ENCODE measurements at places on chromosomes 1 and 21. TPM values are rescaled to one million over a fixed set of nuclear protein-coding genes. Genes with fewer than 3 reads are reported as not detected.

GRCh38 chr1:44507490-44508396, 102.7 kb downstream of the RNF220 start:
- DNase-seq = no peak

DNA sequence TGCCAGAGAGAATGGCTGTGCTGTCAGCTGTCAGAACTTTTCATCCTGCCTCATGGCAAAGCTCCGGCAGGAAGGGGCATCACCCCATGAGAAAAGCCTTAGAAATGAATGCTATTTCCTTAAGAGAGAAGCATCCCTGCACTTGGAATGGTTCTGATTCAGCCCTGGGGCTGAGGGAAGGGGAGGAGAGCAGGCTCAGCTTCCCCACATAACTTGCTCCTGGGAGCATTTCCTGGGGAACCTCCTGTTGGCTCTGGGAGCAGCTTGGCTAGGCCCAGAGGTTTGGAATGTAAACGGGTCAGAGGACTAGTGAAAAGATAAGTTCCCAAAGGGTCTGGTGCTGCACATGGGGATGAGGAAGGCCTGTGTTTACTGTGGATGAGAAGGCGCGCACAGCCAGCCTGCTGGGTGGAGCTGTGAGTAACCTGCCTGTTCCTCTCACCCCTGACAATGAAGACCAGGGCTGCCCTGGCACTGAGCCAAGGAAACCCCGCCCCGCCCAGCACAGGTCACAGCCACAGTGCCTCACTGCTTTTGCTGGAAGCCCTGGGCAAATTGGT, 5.0 kb downstream of the PRELP start:
- peak; percentile 66 for DNase-seq

GRCh38 chr1:18922848-18923755, 20.7 kb upstream of the ALDH4A1 start:
- no peak for DNase-seq

DNA sequence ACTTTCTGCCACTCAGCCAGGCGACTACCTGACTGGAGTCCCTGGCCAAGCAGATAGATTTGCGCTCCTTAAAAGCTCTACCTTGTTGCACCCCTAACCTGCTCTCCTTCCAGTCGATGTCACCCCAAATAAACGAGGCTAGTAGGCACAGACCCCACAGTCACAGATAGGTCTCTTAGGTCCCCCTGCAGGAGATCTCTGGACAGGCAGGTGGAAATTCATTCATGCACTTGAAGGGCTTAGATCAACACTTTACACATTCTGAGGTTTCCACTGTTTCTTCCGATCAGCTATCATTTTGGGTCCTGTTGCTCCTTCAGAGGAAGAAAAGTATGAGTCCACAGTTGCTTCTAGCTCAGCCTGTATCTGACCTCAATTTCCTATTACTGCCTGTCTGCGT, 272.6 kb upstream of the FMN2 start:
- DNase-seq = peak; percentile 20

DNA sequence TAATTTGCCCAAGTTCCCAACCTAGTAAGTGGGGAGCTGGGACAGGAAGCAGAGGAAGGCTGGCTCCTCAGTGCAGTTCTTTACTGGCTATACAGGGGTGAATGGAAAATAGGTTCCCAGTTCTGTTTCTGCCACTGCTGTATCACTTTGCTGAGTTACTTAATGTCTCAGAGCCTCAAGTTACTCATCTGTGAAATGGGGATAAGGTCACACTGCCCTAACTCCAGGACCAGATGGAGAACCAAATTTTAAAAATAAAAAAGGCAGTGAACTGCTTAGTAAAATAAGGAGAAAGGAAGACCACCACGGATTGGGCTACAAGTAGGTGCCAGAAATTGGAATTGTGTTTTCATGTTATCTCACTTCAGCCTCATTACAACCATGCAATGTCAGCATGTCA, 147.8 kb downstream of the OMA1 start:
- DNase-seq = no peak

DNA sequence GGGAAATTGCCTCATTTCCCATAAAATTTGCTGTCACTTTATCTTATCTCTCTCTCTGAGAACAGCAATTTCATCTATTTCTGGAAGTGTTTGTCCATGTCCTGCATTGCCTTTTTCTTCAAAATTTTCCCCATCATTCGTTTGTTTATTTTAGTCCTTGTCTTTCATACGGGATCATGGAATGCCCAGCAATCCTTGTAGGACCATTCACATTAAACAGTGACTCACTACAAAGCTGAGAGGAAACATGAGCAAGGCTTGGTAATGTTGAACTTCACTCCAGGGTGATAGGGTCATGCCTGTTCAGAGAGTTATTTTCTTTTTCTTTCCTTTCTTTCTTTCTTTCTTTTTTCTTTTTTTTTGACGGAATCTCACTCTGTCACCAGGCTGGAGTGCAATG, 32.2 kb upstream of the HNRNPU start:
- DNase-seq = no peak

GRCh38 chr1:21090463-21090862, 86.2 kb downstream of the EIF4G3 start:
- no peak for DNase-seq

DNA sequence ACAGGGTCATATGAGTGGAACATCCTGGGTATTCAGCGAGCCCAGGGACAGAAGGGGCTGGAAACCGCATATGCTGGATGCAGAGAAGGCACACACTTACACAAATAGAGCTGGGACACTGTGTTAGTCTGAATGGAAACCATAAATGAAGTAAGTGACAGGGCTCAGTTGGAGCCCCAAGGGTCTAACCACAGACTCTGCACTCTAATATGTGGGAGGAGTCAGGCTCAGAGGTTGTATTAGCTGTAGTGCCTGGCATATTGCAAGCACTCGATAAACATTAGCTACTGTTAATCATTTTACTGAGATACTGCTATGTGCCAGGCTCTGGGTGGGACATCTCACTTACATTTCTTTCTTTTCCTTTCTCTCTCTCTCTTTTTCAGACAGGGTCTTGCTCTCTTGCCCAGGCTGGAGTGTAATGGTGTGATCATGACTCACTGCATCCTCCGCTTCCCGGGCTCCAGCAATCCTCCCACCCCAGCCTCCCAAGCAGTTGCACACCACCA, 6.5 kb upstream of the OLIG1 start:
- no peak for DNase-seq

DNA sequence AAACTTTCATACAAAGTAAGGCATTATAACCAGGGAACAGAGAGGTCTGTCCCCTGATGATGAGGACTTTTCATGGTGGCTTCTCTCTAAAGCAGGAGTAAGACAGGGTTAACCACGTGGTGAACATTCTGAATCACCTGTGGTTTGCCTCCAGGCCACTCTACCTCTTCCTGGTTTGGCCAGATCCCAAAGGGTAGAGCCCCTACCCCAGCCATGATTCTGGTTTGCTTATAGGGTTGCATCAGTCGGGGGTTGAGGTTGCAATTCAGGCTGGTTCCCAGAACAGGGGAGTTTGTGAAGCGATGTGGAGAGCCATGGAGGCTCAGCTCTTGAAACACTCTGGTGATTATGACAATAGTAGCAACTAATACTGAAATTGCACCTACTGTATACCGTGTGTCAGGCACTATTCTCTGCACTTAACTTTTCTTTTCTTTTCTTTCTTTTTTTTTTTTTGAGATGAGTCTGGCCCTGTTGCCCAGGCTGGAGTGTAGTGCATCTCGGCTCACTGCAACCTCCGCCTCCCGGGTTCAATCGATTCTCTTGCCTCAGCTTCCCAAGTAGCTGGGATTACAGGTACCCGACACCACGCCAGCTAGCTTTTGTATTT, 8.3 kb downstream of the CNR2 start:
- peak; percentile 78 for DNase-seq

- peak; percentile 26 for DNase-seq
Measured at GRCh38 chr1:50977575-50978143, 7.6 kb downstream of the CDKN2C start.

The LDLRAD1 gene
- total RNA-seq = not detected

The ZNF648 gene
- not detected for total RNA-seq

The GPR3 gene
- total RNA-seq = 1.3 TPM

The SLFNL1 gene
- not detected for total RNA-seq

The CTSK gene
- total RNA-seq = 1.4 TPM

Data from activated CD4-positive, alpha-beta memory T cell treated with anti-CD3 and anti-CD28 coated beads for 36 hours (primary cell).